RPMI7951 (cell line): ENCODE measurements at places on chromosomes 12 and 14. TPM values are rescaled to one million over a fixed set of nuclear protein-coding genes. Genes with fewer than 3 reads are reported as not detected.
A peak's percentile ranks its signal among the peaks of the same experiment; 100 is the strongest.

DNA sequence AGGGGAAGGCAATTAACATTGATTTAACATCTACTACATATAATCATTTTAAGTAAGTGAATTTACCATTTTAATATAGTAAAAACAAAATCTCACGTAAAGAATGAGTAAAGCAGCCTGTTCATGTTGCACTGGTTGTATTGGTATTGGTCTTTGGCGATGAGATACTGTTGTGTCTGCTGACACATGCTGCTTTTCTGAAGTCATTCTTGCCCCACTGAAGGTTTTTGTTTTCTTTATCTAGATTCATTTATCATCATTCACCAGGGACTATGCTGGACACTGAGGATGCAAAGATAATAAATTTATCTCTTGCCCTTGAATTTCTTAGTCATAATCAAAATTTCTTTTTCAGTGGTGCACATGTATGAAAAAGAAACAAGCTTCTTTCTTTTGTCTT lies 246.2 kb upstream of the NPAS3 start:
- DNase-seq = no peak

Gene MOAP1
- 6.5 and 9.3 TPM in 2 replicates for total RNA-seq

Gene OASL
- 2.9 and 3.0 TPM in 2 replicates for total RNA-seq

- no peak for DNase-seq
These were observed 37.4 kb downstream of the SPTLC2 start for GRCh38 chr14:77579065-77579464.

- DNase-seq = peak; percentile 20
These were observed 386.9 kb downstream of the ZFP36L1 start for GRCh38 chr14:68405961-68406360.

Gene CPSF2
- 40.6 and 56.0 TPM in 2 replicates for total RNA-seq

GRCh38 chr12:32273712-32274111 lies 125.6 kb upstream of the FGD4 start:
- no peak for DNase-seq

- DNase-seq = no peak
These were observed 1.6 kb downstream of the ARHGEF25 start for GRCh38 chr12:57612711-57613426.

Gene CABP1
- total RNA-seq = 0.10 TPM in 1 of 2 replicates, not detected in the other

- DNase-seq = no peak
These were observed 702.7 kb downstream of the MED13L start for GRCh38 chr12:115574826-115575225.

Gene SLC17A8
- not detected in 2 replicates for total RNA-seq

- no peak for DNase-seq
These were observed 44.6 kb downstream of the TRAFD1 start for GRCh38 chr12:112169966-112170365.

GRCh38 chr14:80658733-80659132 lies 282.8 kb downstream of the CEP128 start:
- DNase-seq = peak; percentile 7

Gene HRK
- total RNA-seq = not detected in 2 replicates

DNA sequence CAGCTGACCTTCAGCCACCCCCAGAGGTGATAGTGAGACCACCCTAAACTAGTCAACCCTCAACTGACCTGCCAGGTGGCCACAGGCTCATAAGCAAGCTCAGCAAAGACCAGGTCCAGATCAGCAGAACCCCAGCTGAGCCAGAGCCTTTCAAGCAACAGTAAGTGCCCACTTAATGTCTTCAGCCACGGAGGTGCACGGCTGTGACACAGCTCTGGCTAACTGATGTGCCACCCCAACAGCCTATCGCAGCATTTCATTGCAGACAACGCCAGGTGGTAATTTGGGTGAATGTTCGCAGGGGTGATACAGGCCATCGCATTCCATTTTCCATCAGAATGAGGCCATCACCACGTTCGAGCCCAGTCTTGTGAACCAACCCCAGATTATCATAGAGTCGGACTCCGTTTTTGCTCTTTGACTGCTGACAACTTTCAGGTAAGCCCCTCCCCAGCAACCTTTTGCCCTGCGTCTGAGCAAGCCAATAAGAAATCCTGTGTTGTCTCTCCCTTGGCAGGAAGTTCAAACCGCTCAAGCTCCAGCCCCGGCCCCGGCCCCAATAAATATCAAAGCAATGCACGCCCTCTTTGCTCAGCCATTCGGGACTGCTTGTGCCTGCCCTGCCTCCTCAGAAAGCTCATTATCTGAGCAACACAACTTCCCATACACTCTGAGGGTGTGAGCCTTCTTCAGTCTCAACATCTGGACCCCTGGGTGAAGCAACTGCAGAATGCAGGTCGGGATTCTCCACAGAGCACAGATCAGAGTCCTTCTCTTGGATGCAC lies 44.4 kb downstream of the JAG2 start:
- no peak for DNase-seq

GRCh38 chr12:120350576-120351350 lies 18.2 kb downstream of the MSI1 start:
- DNase-seq = no peak

GRCh38 chr12:57592551-57593165 lies 1.7 kb downstream of the PIP4K2C start:
- no peak for DNase-seq

DNA sequence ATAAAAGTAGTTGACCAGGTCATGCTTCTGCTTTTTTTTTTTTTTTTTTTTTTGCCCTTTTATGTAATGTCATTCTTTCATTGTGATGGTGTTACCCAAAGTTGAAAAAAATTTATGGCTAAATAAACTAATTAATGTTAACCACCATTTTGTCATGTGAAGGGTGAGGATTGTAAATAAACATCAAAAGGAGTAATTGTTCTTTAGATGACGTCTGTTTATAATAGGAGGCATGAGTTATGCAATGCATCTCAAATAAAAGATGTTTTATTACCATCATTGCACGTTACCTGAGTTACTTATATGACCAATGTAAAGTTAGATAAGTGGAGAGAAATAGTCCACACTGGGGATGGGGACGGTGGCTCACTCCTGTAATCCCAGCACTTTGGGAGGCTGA lies 349.9 kb upstream of the PDE3A start:
- no peak for DNase-seq

- DNase-seq = no peak
These were observed 68.2 kb downstream of the BCL11B start for GRCh38 chr14:99203801-99204200.

Gene SLC2A13
- 5.5 and 5.8 TPM in 2 replicates for total RNA-seq

Gene VRTN
- total RNA-seq = not detected in 2 replicates

- DNase-seq = no peak
These were observed 260.1 kb downstream of the C12orf75 start for GRCh38 chr12:105590571-105590970.

Gene CCDC196
- not detected in 2 replicates for total RNA-seq

DNA sequence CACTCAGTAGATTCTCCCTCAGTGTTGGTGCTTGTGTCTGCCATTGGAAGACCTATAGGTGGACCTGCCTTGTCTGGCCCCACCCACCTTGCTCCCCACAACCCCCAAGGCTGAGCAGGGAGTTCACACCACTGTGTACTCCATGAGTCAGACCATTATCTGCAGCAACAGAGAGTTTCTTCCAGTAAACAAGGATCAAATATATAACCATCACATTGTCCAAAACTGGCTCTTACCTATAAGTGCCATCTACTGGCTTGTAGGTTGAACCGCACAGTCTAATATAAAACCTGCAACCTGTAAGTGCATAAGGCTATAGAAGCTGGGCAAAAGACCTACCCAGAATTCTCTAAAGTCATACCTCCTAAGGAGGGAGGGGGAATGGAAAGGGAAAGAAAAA lies 7.9 kb downstream of the TAS2R13 start:
- DNase-seq = no peak

- DNase-seq = no peak
These were observed 31.0 kb upstream of the NPFF start for GRCh38 chr12:53538209-53538689.

Gene AHNAK2
- 3.6 and 3.7 TPM in 2 replicates for total RNA-seq

DNA sequence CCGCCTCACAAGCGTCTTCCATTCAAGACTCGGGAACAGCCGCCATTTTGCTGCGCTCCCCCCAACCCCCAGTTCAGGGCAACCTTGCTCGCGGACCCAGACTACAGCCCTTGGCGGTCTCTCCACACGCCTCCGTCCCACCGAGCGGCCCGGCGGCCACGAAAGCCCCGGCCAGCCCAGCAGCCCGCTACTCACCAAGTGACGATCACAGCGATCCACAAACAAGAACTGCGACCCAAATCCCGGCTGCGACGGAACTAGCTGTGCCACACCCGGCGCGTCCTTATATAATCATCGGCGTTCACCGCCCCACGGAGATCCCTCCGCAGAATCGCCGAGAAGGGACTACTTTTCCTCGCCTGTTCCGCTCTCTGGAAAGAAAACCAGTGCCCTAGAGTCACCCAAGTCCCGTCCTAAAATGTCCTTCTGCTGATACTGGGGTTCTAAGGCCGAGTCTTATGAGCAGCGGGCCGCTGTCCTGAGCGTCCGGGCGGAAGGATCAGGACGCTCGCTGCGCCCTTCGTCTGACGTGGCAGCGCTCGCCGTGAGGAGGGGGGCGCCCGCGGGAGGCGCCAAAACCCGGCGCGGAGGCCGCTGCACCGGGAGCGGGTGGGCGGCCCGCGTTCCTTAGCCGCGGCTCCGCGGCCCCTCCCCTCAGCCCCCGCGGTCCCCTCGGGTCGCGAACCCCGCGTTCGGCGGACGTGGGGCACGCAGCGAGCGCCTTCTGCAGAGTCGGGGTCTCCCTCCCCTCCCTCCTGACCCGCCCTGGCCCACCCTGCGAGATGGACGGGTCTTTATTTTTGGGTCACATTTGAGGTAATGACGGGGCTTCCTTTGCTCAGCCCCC lies at the start of gene UBC:
UBC (minus strand) TSS at position 259 of the 847 bp plus-strand sequence. CDS start 879 bp downstream, outside the sequence.
- peak; percentile 93 for DNase-seq

- DNase-seq = no peak
These were observed 128.5 kb upstream of the ATF1 start for GRCh38 chr12:50635364-50635763.

DNA sequence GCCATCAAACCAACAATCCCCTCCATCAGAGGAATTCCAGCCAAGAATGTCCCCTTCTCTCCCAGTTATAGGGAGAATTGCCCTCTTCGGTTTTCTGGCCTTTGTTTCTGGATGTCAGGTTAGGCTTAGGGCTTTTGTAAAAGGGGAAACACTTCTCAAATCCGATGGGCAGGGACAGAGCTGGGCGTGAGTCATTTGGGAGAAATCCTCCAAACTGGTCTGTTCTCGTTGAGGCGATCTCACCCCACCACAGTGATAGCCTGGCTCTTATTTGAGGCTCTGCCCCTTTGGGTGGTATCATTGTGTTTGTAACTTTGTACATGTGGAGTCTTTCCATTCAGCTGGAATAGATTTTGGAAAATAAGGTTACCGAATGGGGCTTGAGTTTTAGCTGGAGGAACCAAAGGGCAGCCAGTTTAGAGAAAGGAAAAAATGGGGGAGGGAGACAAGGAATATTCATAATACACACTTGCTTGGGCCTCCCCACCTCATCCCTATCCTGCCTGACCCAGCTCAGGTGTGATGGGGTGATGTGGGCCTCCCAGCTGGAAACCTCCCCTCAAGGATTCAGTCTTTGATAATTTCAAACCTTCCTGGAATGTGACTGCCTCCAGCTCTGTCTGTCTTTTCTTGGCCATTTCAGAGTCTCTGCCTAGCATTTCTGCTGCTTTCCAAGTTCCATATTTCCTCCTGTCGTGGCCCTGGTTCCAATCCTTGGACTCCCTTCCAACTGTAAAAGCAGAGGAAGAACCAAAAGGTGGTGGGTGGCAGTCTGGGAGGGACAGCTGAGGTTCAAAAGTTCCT lies 7.5 kb downstream of the HOXC4 start:
- no peak for DNase-seq

DNA sequence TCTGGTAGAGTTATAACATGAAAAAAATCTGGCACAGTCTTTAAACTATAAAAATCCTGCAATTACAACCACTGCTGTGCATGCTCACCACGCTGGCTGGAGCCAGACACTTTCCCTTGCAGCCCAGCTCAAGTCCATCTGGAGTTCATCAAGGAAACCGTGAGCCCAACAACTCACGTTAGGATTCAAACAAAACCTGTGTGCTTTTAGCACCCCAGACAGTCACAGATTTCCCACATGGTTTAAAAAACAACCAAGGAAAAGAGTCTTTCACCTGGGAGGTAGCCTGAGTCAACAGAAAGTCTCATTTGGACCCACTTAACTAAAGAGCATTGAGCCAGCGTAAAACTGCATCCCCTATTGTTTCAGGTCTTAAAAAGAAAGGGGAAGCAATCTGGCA lies 4.7 kb downstream of the LRIG3 start:
- peak; percentile 64 for DNase-seq

Gene SIX6
- total RNA-seq = not detected in 2 replicates

DNA sequence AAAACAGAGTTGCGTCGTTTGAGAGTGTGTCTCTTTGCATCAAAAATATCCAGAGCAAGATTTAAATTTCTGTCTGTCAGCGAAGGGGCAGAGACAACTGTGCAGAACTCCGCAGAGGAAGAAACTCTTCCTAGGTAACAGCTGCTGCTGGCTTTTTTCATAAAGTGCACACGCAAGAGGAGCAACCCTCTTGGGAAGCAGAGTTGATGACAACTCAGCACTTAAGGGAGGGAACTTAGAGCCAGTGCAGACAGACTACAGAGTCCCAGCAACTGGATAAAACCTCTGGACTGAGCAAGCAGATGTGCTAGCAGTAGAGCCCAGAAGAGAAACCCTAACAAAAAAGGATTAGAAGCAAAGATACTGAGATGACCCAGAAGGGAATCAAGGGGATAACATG lies 337.1 kb downstream of the PCNX1 start:
- DNase-seq = no peak

DNA sequence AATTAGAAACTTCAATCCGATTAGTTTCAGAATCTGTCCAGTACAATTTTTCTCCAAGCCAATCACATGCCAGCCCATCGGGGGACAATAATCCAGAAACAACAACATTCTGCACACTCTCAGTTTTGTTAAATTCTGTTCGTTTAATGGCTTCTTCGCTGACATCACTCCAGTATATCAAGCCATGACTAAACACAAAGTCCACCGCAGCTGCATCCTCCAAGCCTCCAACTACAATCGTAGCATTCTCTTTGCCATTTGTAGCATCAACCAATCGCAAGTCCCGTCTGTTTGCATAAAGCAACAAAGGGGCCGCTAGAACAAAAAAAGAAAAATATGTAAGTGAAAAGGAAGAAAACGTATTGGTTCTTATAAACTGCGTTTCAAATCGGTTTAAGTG lies 22.5 kb downstream of the LRP6 start:
- peak; percentile 80 for DNase-seq
